ENCODE measurements at places on chromosomes 1 and 21.

- no peak for DNase-seq
Observed at GRCh38 chr1:208450958-208451357, 206.8 kb upstream of the PLXNA2 start.

DNA sequence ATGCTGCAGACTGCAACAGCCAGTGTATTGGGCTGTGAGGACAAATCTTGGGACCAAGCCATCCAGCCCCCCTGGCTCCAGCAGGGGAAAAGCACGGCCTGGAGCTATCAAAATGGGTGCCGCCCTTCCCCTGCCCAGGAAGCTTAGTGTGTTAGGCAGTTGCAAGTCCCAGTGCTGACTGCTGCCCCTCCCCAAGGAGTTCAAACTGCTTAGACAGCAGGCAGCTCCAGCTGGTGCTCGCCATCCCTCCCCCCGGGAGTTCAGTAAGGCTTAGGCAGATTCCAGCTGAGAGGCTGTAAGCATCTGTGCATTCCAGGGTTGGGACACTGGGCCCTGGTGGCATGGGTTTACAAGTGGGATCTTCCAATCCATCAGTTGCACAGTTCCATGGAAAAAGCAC lies 579.6 kb upstream of the NR5A2 start:
- DNase-seq: no peak

- DNase-seq: no peak
Observed at GRCh38 chr1:99656701-99657100, 10.8 kb downstream of the PALMD start.

GRCh38 chr1:157086299-157086698 lies 13.3 kb downstream of the ETV3L start:
- no peak for DNase-seq

DNA sequence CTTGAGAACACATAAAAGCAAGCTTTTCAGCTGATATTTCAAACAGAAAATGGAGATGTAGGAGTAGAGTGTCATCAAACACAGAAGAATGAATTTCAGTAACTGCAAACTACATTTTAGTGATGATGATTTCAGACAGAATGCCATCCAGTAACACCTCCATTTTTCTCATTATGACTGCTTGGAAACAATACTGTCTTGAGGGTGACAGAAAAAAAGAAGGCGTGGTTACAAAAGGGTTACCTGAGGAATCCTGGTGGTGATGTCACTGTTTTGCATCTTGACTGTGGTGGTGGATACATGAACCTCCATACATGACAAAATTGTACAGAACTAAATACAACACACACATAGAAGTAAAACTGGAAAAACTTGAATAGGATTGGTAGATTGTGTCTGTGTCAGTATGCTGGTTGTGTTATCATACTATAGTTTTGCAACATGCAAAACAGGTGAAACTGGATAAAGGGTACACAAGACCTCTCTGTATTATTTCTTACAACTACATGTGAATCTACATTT lies 375.9 kb downstream of the PTBP2 start:
- DNase-seq: no peak

- DNase-seq: no peak
Observed at GRCh38 chr1:199574950-199575349, 452.6 kb upstream of the NR5A2 start.

DNA sequence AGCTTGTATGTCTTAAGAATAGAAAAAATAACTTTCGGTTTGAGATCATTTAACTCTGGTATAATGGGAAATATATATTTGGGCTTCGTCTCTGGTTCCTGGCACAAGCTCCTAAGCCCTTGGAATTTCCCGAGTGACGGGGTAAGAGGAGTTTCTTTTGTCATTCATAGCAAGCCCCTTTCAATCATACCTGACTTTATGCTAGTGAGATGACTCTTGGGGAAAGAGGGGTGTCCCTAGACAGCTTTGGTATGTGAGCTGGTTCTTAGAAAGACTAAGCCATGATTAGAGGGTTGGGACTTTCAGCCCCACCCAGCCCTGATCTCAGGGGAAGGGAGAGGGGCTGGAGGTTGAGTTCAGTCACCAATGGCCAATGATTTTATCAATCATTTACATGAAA lies 13.9 kb upstream of the MTARC1 start:
- no peak for DNase-seq

DNA sequence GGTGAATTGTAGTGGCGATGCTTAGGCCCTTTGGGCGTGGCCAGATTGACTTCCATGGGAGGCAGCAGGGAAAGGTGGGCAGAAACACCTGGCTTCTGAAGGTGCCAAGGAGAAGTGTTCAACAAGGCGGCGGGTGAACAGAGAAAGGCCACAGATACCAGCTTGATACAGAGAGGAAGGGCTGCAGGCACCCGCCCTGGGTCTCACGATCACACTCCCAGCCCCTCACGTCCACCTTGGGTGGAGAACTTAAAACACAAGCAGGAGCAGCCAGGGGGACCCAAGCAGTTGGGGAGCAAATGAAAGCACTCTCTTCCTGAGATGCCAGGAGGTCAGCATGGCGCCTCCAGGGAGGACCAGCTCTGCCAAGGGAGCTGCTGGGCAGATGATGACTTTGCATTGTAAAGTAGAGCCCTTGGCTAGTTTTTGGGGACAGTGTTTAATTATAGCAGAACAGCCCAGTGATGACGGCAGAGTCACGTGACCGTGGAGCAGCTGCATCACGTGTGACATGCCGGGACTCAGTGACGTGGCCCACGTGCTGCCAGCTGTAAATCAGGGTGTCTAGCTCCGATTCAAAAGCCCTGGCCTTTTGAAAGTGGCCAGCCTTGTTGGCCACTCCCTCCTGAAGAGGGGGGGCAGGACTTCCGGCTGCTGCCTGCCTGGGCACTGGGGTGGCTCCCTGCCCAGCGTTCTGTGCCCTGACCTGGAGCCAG lies 19.0 kb downstream of the SLC37A1 start:
- no peak for DNase-seq

DNA sequence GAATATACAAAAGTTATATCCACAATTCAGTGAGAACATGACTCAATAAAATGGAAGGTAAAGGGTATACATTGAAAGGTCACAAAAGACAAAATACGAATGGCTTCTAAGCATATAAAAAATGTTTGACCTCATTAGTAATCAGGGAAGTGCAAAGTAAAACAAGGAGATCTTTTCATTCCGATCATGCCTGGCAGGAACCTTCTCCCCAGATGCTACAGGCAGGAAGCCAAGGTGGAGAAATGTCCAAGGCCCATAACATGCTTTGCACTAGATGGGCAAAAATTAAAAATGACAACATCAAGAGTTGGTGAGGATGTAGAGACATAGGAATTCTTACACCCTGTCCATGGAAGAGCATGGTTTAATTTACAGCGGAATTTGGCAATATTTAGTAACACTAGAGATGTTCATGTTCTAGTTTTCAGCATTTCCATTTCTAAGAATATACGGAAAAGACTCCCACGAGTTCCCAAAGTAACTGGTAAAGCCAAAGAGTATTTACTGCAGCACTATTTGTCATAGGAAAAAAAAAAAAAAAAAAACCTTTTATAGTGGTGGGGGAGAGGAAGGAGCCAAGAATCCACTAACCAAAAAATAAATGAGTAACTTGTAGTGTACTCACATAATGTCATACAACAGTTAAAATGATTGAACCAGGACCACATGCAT lies 184.5 kb upstream of the KAZN start:
- DNase-seq: no peak

- DNase-seq: no peak
Observed at GRCh38 chr21:42269386-42269785, 45.8 kb downstream of the TFF3 start.

- DNase-seq: no peak
Observed at GRCh38 chr1:19079541-19080472, 123.3 kb upstream of the IFFO2 start.

DNA sequence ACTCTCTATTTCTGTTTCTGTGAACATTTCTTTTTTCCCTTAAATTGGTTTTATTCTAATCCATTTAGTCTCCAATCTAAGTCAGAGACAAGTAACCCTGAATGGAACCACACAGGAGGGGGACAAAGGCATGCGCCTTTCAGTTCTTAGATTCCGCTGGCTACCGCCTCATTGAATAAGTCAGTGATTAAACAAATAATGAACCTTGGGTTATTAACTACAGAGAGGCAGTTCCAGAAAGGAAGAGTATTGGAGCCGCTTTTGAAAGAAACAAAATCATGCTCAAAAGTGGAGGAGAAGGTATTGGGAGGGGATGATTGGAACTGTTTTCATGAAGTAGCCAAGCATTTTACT lies 459.8 kb upstream of the DAB1 start:
- DNase-seq: no peak

- DNase-seq: no peak
Observed at GRCh38 chr1:25821630-25822091, 1.9 kb downstream of the MTFR1L start.

GRCh38 chr1:151568626-151569088 lies 28.5 kb downstream of the TUFT1 start:
- no peak for DNase-seq

DNA sequence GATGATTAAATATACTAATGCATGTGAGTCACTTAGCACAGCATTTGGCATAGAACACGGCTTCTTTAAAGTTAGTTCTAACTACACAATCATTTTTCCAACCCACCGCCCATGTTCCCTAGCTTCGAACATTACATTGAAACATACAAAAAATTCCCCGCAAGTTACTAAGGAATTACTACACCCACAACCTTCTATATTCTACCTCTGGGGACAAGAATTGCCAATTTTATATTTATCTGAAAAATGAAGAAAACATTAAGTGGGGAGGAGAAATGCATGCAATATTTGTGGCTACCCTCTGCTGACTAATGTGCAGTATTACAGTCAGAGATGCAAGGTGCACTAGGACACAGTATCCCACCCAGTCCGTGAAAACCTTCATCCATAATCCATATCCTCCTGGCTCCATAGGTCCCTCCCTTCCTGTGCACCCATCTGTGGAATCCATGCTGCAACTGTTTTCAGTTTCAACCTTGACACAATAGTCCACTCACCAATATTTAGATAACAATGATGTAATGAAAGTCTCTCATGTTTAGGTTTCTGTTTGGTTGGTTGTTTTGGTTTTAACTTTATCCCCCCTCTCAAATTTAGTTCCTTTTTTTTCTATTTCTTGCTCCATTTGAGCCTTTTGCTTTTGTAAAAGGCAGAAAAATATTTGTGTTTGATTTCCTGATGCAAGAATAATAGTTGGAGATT lies 31.6 kb downstream of the RGS5 start:
- no peak for DNase-seq

DNA sequence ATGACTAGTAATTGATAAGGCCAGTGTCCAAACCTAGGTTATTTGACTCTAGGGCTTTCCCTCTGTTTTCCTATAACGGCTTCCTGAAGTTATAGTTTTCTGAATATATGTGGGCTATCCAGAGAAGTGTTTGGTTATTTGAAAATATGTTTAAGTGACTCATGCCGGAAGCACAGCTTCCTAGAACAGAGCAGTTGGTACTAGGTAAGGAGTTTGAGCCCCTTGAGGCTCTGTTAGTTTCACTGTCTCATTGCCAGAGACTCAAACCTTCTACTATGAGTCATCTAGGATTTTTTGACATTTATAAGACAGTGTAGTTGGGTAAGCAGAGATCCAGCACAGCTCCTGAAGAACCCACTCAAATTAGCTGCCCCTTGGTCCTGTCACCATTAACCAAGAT lies 27.1 kb upstream of the LEPR start:
- no peak for DNase-seq

DNA sequence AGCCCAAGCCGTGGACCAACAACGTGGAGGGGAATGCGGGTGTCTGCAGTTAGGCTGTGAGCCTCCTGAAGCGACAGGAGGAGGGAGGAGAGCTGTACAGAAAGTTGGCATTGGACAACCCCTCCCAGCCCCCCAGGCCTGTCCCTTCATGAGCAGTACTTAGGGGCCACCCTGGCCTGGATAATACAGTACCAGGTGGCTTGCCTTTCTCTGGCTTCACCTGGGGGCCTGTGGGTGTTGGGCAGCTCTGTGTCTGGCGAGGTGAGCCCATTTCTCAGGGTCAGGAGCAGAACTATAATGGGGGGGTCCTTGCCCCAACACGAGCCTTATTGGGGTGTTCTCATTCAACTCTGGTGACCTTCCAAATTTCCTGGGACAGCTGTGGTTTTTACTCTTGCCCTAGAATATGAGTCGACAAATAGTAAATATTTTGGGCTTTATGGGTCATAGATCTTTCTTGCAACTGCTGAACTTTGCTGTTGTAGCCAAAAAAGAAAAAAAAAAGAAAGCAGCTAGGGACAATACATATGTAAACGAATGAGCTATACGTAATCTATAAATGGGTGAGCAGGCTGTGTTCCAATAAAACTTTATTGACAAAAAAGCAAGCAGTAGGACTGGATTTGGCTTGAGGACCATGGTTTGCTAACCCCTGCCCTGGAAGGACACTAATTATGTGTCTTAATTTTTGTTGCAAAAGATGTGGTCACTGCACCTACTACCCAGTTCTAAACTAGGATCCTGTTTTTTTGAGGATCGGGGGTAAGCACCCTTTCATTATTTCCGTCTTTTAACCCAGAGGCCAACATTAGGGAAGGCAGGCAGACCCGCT lies 11.4 kb downstream of the COQ8A start:
- DNase-seq: no peak

DNA sequence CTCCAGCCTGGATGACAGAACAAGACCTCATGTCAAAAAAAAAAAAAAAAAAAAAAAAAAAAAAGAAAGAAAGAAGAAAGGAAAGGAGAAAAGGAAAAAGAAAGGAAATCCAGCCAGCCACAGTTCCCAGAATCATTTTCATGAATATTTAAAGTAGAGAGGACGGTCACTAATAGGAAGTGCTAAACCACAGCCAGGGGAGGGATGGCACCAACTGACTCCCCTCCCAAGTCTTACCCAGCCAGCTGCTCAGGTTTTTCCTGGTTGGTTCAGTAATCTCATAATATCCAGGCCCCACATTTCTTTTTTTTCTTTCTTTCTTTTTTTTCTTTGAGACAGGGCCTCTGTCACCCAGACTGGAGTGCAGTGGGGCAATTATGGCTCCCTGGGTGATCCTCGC lies 63.9 kb upstream of the AK4 start:
- DNase-seq: no peak

DNA sequence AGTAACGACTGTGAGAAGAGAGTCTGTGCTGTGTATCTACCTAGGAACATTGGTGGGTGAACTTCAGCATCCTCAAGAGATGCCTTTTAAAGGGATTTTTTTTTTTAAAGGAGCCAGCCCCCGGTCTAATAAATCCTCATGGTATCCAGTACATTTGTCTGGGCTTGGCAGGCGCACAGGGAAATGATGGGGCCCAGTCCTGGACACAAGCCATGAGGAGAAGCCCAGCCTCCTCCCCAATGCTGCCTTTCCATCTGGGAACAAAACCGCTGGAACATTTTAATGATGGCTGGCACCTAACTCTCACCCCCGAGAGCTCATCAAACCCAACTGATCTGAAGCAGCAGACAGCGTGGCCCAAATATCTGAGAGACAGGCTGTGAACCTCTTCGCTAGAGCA lies 64.2 kb downstream of the ACOT7 start:
- no peak for DNase-seq

- DNase-seq: no peak
Observed at GRCh38 chr1:41390166-41390565, 28.9 kb downstream of the FOXO6 start.

GRCh38 chr21:43772425-43772821 lies 3.7 kb downstream of the CSTB start:
- no peak for DNase-seq

All from stimulated activated CD8-positive, alpha-beta memory T cell treated with anti-CD3 and anti-CD28 coated beads, Interleukin-2, amount 100 ng/mL, for 1 hour (primary cell).